ENCODE measurements at places on chromosomes 12 and 14.

- DNase-seq = no peak
These were observed 221.8 kb upstream of the RTL1 start for GRCh38 chr14:101125313-101125712.

- DNase-seq = no peak
These were observed 220.7 kb downstream of the EGLN3 start for GRCh38 chr14:33730156-33730555.

DNA sequence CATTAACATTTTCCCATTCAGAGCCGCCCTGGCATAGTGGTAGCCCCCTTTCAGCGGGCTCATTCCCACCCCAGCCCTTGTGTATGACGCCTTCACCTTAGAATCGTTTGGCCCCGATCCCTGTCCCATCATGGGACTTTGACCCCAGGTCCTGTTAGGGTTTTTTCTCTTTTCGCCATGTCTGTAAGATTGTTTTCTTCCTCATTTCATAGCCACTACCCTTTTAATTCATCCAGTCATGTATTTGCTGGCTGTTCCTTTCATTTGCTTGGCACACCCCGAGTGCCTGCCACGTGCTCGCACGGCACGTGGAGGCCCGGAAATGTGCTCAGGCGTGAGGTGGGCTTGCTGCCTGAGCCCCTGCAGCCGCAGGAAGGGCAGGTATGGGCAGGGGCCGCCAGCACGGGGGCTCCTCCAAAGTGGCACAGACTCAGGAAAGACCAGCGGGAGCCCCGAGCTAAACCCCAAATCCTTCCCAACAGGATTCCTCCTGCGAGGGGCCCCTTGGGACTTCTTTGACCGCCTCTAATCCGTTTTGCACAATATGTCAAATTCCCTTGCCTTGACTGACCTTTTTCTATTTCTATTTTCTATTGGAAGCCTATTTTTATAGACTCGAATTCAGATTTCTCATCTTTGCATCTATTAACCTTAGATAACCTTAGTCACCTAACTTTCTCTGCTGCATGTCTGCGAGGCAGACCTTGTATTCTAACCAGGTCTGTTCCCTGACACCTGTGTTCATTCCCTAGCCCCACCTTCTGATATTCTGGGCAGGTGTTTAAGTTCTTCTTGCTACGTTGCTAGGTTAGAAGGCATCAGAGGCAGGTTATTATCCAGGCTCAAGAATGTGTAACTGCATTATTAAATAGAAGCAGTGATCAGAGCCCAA is 114.8 kb downstream of the EML1 start:
- no peak for DNase-seq

DNA sequence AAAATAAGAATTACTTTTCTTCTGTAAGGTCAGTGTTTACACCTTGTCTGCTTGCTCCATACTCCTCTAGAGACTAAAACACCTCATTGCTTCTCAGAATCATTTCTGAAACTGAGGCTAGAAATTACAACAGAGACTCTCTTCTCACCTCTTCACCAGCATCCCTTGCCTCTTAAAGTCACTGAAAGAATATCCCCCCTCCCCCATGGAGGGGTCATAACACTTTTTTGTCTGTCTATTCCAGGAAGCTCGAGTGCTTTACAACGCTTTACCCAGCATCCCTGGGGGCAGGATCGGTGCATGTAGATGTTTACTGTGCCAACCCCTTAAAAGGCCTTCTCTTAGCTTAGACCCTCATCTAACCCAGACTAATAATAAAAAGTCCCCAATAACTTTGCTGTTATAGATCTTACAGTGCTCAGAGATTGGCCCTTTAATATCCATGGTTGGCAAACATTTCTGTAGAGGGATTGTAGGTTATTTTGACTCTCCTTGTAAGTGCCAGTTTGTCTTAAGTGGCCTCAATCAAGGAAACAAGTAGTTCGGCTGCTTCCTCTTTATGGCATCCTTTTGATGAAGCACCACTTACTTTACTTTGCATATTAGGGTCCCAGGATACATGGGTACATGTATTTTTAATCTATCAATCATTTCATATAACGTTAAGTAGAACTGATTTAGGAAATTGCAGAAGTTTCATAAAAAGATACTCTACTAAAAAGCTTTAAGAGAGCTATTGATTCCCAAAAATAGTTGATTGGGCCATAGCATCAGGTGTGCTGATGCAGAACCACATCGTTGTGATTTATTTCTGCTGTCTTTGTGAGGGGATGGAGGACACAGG is 29.3 kb downstream of the PRKCH start:
- no peak for DNase-seq

DNA sequence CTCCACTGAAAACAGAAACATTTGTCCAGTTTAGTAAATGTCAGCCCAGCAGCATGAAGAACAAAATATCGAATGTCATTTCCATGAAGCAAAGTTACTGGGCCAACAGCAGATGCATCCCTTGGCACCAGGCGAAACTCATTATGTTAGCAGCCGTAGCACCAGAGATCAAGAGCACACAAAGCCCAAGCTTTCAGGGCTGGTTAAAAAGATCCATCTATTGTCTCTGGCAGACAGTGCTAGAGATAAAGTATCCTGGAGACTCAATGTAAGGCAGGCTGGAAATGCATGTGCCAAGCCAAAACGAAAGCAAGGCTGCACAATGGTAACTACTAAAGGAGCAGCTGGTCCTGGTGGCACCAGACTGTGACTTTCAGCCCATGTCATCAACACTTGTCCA is 120.3 kb upstream of the PLEKHG7 start:
- no peak for DNase-seq
